CD8-positive, alpha-beta memory T cell (primary cell): ENCODE measurements at places on chromosomes 6 and 20.
A peak's percentile ranks its signal among the peaks of the same experiment; 100 is the strongest.

- no peaks in the 10 kb centered on the region for H3K4me1 ChIP-seq
- H3K27me3 ChIP-seq: peaks cover 56% of the 10 kb centered on the region
- no peak overlapping the region for H3K27ac ChIP-seq
- no peak for DNase-seq
Observed at GRCh38 chr6:10382728-10383330, 32.0 kb downstream of the TFAP2A start.

- no peaks in the 10 kb centered on the region for H3K36me3 ChIP-seq
- DNase-seq: peak; percentile 68
- H3K4me1 ChIP-seq: no peaks in the 10 kb centered on the region
- no peak overlapping the region for H3K4me3 ChIP-seq
- H3K27me3 ChIP-seq: no peaks in the 10 kb centered on the region
Observed at GRCh38 chr20:52083627-52084232, 107.8 kb downstream of the ZFP64 start.

- H3K36me3 ChIP-seq: no peaks in the 10 kb centered on the region
- H3K4me3 ChIP-seq: no peak overlapping the region
- H3K4me1 ChIP-seq: no peaks in the 10 kb centered on the region
Observed at GRCh38 chr6:28789553-28790083, 134.2 kb downstream of the TRIM27 start.

- H3K27ac ChIP-seq: no peak overlapping the region
- DNase-seq: no peak
- H3K36me3 ChIP-seq: no peaks in the 10 kb centered on the region
- no peak overlapping the region for H3K4me3 ChIP-seq
- H3K27me3 ChIP-seq: no peaks in the 10 kb centered on the region
Observed at GRCh38 chr20:61117725-61118124, 134.3 kb upstream of the CDH4 start.

DNA sequence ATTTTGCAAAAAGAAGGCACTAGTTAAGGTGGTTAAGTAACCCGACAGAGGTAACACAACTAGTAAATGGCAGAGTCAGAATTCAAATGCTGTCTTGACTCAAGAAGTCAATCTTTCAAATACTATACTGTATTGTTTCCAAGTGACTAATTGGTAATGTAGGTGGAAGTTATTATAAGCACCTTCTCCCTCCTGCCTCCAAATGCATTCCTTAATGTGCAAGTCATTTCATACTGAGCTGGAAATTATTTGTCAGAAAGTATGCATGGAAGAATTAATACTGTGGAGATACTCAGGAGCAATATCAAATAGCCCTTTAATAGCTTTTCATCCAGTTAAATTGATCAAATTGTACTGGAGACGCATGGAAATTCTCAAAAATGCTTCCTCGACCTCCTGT, 579.1 kb downstream of the DOK5 start:
- H3K27ac ChIP-seq: no peak overlapping the region
- no peaks in the 10 kb centered on the region for H3K27me3 ChIP-seq
- no peaks in the 10 kb centered on the region for H3K4me1 ChIP-seq

GRCh38 chr6:148427333-148427732, 84.7 kb downstream of the SASH1 start:
- no peak overlapping the region for H3K4me3 ChIP-seq
- no peak for DNase-seq
- H3K27ac ChIP-seq: no peak overlapping the region
- H3K27me3 ChIP-seq: no peaks in the 10 kb centered on the region
- no peaks in the 10 kb centered on the region for H3K4me1 ChIP-seq

- H3K4me3 ChIP-seq: no peak overlapping the region
- H3K36me3 ChIP-seq: no peaks in the 10 kb centered on the region
- no peak for DNase-seq
Observed at GRCh38 chr6:106980926-106981325, 6.4 kb upstream of the CD24 start.

DNA sequence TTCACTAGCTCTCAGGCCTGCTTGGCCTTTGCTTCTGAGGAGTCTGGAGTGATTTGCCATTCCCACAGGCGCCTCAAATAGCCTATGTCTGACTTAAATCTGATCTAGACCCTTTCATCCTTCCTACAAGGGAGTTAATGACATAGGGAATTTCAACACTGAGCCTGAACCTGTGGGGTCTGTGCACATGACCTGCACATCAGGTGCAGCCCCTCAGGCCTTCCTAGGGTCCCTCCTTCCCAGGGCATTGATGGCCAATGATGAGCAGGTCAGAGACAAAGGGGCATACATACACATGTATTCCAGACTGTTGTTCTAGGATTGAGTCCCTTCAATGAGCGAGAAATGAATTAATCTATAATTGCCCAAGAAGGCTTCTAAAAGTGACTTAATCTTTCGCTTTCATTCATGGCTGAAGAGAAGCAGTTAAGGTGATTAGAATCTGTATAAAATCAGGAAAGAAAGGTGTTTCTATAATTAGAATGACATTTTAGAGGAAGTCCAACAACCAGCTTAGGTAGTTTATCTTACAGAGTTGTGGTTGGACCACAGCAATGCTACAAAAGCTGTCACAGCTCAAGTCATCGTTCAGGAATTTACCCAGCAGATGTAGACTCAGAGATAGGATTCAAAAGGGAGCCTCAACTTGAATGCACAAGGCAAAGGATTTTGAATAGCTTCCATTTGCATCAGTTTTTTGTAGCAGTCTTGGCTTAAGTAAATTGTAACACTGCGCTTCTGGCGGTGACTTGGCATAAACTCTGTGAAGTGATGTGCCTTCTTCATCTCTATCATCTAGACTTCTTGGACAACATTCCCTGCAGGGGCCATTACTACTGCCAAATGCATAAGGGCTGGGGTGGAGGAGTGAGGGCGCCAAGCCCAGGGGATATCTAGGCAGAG, 27.0 kb upstream of the TBC1D7 start:
- no peak for DNase-seq
- peak overlapping the region; percentile 52 for H3K4me3 ChIP-seq
- H3K36me3 ChIP-seq: no peaks in the 10 kb centered on the region
- H3K27ac ChIP-seq: peak overlapping the region; percentile 32
- H3K4me1 ChIP-seq: peaks cover 37% of the 10 kb centered on the region

GRCh38 chr6:41288030-41288753, 1.7 kb upstream of the TREM1 start:
- no peak overlapping the region for H3K27ac ChIP-seq
- no peaks in the 10 kb centered on the region for H3K27me3 ChIP-seq
- no peak for DNase-seq
- no peak overlapping the region for H3K4me3 ChIP-seq

DNA sequence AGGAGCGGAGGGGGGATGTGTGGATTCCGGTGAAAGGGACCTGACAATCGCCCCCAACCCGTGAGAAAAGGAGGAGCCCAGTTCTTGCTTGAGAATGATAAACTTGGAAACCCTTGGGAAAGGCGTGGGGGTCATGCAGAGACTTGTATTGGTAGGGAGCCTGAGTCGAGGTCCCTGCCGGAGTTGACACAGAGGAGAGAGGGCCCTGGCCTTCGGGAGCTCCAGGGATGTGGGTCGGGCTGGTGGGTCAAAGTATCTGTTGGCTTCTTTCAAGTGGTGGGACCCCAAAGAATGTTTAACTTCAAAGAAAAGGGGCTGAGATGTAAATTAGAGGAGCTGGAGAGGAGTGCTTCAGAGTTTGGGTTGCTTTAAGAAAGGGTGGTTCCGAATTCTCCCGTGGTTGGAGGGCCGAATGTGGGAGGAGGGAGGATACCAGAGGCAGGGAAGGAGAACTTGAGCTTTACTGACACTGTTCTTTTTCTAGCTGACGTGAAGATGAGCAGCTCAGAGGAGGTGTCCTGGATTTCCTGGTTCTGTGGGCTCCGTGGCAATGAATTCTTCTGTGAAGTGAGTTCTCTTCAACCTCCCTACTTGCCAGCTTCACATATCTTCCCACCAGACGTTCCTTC, 571 bp downstream of the CSNK2B start:
- H3K27me3 ChIP-seq: no peaks in the 10 kb centered on the region
- peak overlapping the region; percentile 97 for H3K4me3 ChIP-seq
- H3K4me1 ChIP-seq: peaks cover 41% of the 10 kb centered on the region
- peaks cover 48% of the 10 kb centered on the region for H3K36me3 ChIP-seq
- DNase-seq: no peak
